ENCODE measurements at places on chromosomes 7 and 10. TPM values are rescaled to one million over a fixed set of nuclear protein-coding genes. Genes with fewer than 3 reads are reported as not detected.

TRIM74 gene
- 0.64 TPM for total RNA-seq

GPR141 gene
- not detected for total RNA-seq

LRRC17 gene
- total RNA-seq, result not detected

AFAP1L2 gene
- 1.6 TPM for total RNA-seq

DDC gene
- total RNA-seq, result not detected

NKX1-2 gene
- total RNA-seq, result not detected

ACSM6 gene
- total RNA-seq, result not detected

DNA sequence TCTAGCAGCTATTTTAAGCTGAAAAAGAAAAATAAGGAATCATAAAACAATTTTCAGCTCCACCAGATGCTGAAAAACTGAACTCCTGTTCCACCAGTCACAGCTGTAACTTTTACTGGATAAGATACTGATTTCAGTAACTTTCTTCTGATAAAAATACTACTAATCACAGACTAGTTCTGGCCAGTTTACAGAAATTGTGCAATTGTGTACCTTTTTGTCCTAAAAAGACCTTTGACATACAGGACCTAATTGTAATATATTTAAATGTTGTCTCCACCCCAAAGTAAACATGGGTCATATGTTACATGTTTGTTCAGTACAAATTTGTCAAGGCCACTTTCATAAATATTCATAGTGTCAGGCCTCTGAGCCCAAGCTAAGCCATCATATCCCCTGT, 27.1 kb upstream of the PIP start:
- H3K27ac ChIP-seq, result no peak overlapping the region
- DNase-seq, result no peak
- no peak overlapping the region for H3K4me3 ChIP-seq
- no peaks in the 10 kb centered on the region for H3K27me3 ChIP-seq
- no peaks in the 10 kb centered on the region for H3K4me1 ChIP-seq
- no peaks in the 10 kb centered on the region for H3K36me3 ChIP-seq

GRCh38 chr10:111739125-111739873, 444.3 kb downstream of the GPAM start:
- no peaks in the 10 kb centered on the region for H3K36me3 ChIP-seq
- no peak for DNase-seq
- no peaks in the 10 kb centered on the region for H3K4me1 ChIP-seq
- no peak overlapping the region for H3K27ac ChIP-seq
- no peaks in the 10 kb centered on the region for H3K27me3 ChIP-seq

DNA sequence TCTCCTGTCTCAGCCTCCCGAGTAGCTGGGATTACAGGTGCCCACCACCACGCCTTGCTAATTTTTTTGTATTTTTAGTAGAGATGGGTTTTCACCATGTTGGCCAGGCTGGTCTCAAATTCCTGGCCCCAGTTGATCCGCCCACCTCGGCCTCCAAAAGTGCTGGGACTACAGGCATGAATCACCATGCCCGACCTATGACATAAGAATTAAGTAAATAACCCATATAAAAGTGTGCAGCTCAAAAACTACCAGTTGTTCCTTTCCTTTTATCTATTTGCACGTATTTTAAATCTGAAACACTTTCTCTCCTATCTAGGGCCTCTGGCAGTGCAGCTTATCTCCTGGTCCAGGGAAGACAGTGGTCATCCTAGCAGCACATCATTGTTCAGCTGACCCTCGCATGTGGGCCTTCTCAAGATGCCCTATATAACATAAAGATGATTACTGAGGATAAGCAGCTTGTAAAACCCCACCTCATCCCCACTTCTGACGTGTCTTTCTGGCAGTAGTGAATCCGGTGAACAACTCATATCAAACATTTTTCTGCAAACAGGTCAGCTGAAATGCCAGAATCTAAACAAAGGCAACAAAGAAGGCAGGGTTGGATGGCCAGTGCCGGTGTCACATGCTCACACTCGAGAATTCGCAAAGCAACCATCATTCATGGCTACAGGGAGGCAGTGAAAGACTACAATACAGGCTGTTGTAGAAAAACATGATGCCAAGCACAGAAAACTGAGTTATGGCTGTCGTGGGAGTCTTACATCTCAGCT, 36.0 kb upstream of the KCNIP2 start:
- H3K4me1 ChIP-seq, result no peaks in the 10 kb centered on the region
- no peaks in the 10 kb centered on the region for H3K36me3 ChIP-seq
- no peak for DNase-seq
- H3K27ac ChIP-seq, result no peak overlapping the region

DNA sequence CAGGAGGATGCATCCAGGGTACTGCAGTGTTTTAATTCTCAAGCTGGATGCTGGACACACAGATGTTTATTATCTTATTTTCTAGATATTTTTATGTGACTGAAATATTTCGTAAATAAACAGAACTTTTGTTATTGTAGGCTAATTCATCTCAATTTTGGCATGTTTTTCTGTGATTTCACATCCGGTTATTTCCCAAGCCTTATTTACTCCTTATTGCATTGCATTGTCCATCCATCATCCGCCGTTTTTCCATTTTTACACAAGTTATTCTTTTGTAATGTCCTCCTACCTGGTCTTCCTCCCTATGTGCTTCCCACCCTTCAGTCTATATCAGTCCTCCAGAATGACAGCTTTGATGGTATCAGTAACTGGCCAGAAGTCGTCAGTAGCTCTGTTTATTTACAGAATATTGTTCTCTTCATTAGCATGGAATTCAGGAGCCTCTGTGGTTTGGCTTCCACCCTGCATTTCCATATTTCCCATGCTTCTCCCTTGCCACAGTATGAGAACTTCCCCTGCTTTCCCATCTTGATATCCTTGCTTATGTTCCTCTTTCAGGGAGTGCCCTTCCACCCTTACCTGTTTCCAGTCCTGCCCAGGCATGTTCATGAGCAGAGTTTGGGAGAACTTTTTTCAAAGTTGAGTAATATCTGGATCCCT, 16.1 kb downstream of the GNAI1 start:
- H3K4me3 ChIP-seq, result no peak overlapping the region
- H3K27ac ChIP-seq, result no peak overlapping the region

DNA sequence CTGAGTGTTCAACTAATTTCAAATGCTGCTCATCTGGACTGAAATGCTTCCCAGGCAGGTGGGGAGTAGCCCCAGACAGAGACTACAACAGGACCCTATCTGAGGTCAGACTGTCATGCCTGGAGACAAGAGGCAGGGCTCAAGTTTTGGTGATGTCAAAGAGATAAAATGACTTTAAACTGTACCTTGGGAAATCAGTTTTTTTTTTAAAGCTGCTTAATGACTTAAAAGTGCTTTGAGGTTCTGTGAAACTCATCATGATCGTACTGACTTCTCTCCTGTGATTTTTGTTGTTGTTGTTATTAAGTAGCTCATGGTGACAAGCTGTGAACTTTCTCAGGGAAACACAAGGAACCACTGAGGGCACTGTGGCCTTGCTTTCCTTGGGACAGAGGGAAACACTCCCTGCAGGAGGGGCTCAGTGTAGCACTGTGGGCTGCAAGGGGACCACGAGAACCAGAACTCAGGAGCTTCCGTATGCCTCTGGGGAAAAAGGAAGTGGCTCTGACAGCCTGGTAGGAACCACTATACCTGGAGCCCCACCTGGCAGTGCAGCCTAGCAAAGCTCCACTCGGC, 9.5 kb downstream of the HIPK2 start:
- H3K27me3 ChIP-seq, result no peaks in the 10 kb centered on the region
- peak overlapping the region; percentile 16 for H3K4me3 ChIP-seq
- no peak overlapping the region for H3K27ac ChIP-seq
- H3K4me1 ChIP-seq, result peaks cover 46% of the 10 kb centered on the region

GRCh38 chr7:151342811-151343210, 1.2 kb downstream of the NUB1 start:
- H3K27me3 ChIP-seq, result no peaks in the 10 kb centered on the region
- H3K4me1 ChIP-seq, result peaks cover 28% of the 10 kb centered on the region
- peaks cover 25% of the 10 kb centered on the region for H3K36me3 ChIP-seq
- peak overlapping the region; percentile 76 for H3K4me3 ChIP-seq

DNA sequence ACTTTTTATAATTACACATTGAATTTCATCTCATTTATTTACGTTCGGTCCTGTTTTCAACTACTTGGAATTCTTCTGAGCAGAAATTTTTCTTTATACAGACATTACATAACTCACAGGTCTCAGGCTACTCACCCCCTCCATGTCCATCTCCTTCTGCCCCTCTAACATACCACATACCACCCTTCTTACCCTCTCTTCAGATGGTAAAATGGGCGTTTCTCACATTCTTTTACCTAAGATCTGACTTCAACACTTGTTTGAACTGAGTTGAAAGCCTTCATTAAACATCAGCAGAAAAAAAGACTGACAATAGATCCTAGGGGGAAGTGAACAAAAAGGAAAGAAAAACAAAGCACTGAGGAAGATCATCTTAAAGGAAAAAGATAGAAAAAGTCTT, 309.7 kb downstream of the CTNNA3 start:
- no peak overlapping the region for H3K27ac ChIP-seq
- H3K4me1 ChIP-seq, result no peaks in the 10 kb centered on the region
- H3K27me3 ChIP-seq, result no peaks in the 10 kb centered on the region
- no peaks in the 10 kb centered on the region for H3K36me3 ChIP-seq

Data from CD8-positive, alpha-beta memory T cell (primary cell).